ENCODE measurements at places on chromosomes 11 and 22.
A peak's percentile ranks its signal among the peaks of the same experiment; 100 is the strongest.

DNA sequence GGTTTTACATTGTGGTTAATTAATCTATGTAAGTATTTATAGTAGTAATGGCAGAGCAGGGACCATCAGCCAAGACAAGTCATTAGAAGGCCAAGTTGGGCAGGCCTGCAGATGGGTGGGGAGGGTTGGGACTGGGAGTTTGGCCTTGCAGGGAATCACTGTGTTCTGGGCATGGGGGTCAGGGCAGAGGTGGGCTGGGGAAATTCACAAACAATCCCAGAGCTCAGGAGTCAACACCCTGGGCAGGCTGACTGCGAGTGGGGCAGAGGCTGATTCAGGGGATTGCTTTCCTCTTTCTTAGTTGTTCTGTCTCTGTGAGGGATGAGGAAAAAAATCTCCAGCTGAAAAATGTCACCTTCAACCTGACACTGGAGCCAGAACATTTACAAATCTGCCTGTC is 322.5 kb downstream of the NTM start:
- no peak for DNase-seq

- no peak for DNase-seq
Measured at GRCh38 chr22:28882545-28882877, 861 bp upstream of the ZNRF3 start.

DNA sequence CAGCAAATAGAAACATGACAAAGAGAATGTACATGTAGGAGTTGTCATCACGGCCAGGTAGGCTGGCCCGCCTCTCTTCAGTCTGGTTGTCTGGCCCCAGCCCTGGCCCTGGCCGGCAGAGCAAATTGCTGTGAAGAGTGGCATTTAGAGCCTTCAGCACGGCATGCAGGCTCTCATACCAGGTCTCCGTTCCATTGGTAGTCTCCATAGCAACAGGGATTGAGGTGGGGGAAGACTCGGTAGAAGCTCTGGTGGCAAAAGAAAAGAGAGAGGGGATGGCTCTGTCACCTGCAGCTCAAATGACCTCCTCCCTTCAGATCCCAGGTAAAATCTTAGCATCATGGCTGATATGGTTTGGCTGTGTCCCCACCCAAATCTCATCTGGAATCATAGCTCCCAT is 10.0 kb downstream of the KCNE3 start:
- no peak for DNase-seq

- DNase-seq, result no peak
Measured at GRCh38 chr11:86003654-86004053, 65.2 kb downstream of the PICALM start.

- no peak for DNase-seq
Measured at GRCh38 chr11:20310596-20311394, 52.7 kb upstream of the HTATIP2 start.

- DNase-seq, result no peak
Measured at GRCh38 chr11:3136546-3137455, 28.3 kb downstream of the OSBPL5 start.

- DNase-seq, result no peak
Measured at GRCh38 chr11:58466293-58466692, 24.3 kb upstream of the OR5B12 start.

- DNase-seq, result no peak
Measured at GRCh38 chr11:60927600-60927999, 3.3 kb downstream of the TMEM132A start.

GRCh38 chr11:125068368-125068767 is 5.3 kb downstream of the SLC37A2 start:
- DNase-seq, result no peak

GRCh38 chr11:111982541-111983186 is 42.5 kb upstream of the DLAT start:
- DNase-seq, result no peak

DNA sequence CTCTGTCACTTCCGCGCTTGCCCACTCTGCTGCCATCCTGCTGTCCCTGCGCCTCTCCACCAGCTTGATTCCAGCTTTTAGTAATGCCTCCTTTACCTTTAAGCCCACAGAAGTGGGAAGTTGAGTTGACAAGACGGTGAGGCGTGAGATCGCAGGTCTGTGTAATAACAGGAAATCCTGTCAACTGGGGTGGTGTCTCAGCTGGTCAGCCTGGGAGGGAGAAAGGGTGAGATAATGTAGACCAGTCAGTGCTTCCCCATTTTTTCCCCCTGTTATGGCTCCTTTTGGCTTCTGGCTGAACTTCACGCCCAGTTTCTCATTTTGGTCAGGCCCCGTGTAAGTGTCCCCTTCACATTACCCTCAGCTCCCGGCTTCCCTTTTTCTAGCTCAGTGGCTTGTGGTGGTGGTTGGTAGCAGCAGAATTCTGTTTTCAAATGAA is 98.9 kb downstream of the TRAF6 start:
- no peak for DNase-seq

DNA sequence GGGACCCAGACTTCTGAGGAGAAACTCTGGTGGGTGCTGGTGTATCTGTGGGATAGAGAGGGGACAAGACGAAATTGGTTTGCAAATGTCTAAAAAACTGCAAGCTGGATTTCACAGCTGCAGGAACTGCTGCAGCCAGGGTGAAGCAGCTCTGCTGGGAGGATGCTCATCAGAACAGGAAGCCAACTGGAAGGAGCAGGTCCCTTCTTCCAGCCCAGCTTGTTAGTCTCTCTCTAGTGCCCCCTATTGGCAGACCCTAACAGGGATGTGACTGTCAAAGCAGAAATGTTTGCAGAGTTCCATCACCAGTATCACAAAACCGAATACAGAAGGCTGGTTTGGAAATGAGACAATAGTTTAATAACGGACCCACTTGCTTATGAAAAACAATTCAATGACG is 74.8 kb upstream of the SLC22A12 start:
- DNase-seq, result no peak

DNA sequence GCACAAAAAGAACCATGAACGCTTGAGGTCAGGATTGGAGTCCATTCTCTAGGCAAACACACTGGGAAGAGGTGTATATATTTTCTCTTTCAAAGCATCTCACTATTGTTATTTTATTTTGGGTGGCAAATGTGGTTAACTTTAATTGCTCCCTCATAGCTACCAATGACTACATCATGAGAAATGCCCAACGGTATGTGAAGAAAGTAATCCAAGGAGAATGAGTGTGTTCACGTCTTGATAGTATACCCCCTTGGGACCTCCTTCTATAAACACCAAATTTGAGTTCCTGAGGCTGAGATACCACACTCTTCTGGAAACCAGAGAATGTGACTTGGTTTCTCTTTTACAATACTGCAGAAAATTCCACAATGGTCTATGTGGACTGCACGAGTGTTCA is 15.8 kb downstream of the OR8D1 start:
- no peak for DNase-seq

- no peak for DNase-seq
Measured at GRCh38 chr11:118010738-118011461, 24.7 kb downstream of the IL10RA start.

DNA sequence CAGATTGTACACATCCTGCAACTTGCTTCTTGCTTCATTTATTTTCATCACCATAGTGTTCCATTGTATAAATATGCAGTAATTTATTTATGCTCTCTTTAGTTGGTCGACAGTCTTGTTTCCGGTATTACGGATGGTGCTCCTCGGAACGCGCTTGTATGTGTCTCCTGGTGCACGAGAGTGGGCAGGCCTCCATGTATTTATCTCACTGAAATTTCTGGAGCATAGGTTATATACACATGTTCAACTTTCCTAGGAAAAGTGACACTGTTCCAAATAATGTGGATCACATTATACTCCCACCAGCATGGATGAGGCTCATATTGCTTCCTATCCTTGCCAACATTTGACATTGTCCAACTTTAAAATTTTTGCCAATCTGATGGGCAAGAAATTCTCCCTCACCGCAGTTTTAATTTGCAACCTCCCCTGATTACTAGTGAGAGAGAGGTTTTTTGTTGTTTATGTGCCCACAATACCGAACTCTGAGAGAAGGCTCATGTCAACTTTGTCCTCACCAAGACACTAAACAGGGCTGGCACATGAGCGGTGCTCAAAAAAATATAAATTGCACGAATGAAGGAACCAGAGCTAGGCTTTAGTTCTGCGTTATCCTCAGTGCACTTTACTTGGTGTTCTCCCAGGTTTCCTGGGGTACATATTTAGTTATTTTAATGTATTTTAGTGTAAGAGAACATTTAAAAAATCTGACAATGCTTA is 3.8 kb downstream of the CSNK2A3 start:
- DNase-seq, result no peak

- DNase-seq, result no peak
Measured at GRCh38 chr11:45724153-45724552, 58.7 kb upstream of the CHST1 start.

GRCh38 chr22:37415210-37415609 is 12.1 kb downstream of the ELFN2 start:
- no peak for DNase-seq

DNA sequence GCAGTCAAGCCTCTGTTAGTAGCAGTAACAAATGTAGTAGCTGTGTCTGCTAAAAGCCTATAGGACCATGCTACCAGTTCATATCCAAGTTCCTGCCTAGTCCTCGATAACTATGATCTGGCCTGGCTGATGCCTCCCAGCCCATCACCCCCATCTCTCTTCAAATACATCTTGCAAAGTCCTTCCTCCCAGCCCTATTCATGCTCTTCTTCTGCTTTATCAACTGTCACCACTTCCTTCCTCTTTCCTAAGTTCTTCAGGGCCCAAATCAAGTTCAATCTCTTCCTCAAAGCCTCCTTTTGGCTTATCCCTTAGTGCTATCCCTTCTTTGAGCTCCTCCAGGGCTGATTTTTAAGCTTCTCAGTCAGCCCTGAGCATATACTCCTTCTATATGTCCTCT is 150.9 kb upstream of the THY1 start:
- DNase-seq, result no peak

GRCh38 chr11:41999066-41999465 is 539.6 kb upstream of the LRRC4C start:
- DNase-seq, result no peak

DNA sequence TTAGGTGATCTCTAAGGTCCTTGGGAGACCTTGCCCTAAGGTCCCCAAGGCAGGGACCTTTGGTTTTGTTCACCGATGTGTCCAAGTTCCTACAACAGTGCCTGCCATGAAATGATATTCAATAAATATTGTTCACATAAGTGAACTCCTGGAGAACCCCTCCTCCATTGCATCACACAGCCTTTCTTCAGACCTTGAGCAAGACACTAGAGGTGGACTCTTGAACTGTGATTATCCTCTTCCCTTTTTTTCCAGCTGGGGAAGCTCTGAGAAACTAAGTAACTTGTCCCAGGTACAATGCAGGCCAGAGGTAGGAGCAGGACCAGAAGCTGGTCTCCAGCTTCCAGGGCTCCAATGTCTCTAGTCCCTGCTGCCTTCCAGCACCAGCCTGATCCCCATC is 76.6 kb upstream of the LMO1 start:
- DNase-seq, result no peak

- DNase-seq, result peak; percentile 15
Measured at GRCh38 chr22:39617342-39617741, 46.8 kb downstream of the CACNA1I start.

DNA sequence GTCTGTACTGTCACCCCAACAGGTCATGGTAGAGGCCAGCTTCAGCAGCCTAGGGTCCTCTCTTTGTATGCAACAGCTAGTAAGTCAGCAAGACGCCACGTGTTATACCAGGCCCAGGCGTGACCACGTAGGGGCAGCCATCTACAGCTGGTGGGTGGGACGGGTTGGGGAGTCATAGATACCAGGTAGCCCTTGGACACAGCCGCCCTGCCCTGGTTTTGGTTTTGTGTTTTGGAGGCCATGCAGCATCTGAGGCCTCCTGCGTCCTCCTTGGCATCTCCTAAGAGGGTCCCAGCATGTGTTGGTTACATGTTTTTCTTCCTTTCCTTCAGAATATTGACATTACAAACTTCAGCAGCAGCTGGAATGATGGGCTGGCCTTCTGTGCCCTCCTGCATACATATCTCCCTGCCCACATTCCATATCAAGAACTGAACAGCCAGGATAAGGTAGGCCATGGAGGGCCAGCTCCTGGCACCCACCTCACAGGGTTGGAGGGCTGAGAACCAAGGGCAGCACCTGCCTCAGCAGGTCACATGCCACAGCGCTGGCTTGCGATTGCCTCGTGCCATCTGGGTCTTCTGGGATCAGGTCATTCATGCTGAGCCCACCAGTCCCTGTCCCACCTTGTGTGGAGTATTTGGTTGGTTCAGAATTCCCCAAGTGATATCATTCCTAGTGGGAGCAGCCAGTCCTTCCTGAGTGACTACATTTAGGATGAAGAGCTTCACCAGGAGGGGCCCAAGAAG is 16.0 kb upstream of the ADORA2A start:
- no peak for DNase-seq

GRCh38 chr11:111448414-111448813 is 63.8 kb downstream of the BTG4 start:
- no peak for DNase-seq

DNA sequence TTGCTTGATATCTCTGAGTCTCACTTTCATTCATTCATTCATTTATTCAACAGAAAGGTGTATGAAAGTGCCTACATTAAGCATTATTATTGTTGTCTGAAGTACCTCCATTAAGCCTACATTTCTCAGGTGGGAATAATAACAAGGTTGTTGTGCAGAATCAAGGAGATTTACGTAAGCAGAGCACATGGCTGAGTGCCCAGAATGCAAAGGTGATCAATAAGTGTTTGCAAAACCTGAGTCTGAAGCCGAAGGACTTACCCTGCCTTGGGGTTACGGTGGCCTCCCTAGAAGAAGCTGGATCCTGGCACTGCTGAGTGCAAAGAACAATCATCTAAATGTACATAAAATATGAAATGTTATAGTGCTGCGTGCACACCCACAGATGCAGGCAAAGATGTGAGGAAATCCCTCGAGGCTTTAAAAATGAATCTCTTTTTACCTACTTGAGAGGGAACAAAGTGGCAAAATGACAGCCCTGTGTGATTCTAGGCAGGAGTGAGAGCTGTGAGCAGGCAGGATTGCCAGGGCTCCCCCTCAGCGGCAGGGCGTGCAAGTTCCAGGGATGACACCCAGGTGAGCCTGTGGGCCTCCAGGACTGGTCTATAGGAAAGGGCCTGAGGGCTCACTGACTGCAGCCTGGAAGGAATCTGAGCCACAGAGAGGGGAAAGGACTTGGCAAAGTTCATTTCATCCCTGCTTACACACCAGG is 133.1 kb upstream of the TBCEL start:
- DNase-seq, result no peak

DNA sequence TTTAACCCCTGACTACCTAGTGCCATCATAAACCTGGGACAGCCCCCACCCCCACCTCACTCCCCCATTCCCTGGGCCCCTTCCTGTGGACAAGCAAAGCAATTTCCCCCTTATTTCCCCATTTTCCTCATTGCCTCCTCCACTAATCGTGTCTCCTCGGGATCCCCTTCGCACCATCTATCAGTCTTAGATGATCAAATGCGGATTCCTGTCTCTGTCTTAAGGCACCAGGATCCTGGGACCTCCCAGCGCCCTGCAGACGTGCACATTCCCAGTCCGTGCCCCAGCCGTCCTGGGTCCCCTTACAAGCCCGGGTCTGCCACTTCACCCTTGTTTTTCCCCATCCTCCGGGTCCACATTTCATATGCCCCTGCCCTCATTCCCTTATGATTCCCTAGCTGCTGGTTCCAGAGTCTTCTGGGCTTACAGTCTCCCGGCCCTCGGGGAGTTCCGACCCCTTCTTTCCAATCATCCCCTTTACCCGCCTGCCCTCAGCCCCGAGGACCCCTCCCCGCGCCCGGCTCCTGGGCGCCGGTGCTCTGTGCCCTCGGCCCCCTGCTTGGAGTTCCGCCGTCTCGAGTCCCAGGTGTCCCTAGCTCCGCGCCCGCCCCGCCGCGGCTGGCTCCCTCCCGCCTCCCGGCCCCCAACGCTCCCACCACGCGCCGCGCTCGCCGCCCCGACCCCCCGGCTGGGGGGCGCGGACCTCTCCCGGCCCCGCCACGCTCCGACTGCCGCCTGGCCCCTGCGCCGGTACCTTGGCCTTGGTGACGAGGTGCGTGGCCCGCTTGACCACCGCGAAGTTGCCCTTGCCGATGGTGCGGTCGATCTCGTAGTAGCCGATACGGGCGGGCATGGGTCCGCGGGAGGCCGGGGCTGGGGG is 599 bp downstream of the SIK3 start:
- peak; percentile 81 for DNase-seq
